Activated T-helper 9 cell treated with anti-CD3 and anti-CD28 coated beads, Interleukin-2, amount 50 U/mL, for 16 hours (primary cell): ENCODE measurements at places on chromosomes 2 and 18.

- no peak for DNase-seq
These were observed 124.7 kb downstream of the RAPGEF4 start for GRCh38 chr2:172860336-172860707.

DNA sequence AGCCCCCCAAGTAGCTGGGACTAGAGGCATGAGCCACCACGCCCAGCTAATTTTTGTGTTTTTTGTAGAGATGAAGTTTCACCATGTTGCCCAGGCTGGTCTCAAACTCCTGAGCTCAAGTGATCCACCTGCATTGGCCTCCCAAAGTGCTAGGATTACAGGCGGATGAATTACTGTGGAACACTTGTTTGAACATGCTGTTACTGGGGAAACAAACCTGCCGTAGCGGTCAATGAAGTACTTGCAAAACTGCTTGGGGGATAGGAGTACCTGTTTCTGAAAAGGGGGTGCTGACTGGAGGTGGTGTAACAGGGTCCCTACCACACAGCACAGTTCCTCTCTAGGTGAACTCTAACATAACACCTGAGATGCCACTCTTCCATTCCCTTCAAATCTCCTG lies 5.9 kb upstream of the IMPACT start:
- DNase-seq, result no peak

GRCh38 chr2:217517402-217517801 lies 485.4 kb downstream of the TNS1 start:
- no peak for DNase-seq

DNA sequence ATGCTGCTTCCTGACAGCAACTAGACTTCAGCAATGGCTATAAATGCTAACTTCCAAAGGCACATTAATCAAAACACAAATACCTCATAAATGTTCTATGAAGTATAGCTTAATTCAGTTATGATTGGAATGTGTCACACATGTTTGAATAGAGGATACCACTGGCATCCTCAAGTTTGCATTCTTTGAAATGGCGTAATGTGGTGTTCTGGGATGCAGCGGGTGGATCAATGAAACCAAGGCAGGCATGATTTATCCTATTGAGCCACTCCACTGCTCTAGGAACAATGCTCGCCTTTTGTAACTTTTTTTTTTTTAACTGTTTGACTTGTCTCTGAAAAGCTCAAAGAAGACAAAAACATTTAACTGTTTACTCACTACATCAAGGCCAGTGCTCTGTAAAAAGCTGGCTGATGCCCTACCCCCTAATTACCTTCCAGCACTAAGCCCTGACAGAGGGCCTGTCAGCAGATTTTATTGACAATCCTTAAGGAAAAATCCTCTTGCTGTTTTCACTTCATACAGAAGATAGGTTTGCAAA lies 278.8 kb upstream of the SESTD1 start:
- no peak for DNase-seq

- DNase-seq, result no peak
These were observed 88.0 kb downstream of the AQP4 start for GRCh38 chr18:26777351-26778053.

DNA sequence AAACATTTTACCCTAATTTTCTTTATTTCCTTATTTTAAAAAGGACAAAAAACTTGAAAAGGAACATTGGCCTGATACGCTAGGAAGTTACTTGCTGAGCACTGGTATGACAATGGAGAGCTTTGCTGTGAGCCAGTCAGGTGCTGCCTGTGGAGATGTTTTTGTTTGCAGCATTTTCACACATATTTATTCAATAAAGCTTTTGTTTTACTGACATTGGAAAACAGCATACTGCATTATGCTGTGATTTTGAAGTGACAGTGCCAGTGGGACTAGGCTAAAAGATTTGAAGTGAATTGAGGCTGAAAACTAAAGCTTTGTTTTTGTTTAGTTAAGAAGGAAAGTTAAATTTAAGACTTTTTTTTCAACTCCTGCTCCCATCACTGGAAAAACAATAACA lies 470.7 kb upstream of the ZEB2 start:
- DNase-seq, result no peak

DNA sequence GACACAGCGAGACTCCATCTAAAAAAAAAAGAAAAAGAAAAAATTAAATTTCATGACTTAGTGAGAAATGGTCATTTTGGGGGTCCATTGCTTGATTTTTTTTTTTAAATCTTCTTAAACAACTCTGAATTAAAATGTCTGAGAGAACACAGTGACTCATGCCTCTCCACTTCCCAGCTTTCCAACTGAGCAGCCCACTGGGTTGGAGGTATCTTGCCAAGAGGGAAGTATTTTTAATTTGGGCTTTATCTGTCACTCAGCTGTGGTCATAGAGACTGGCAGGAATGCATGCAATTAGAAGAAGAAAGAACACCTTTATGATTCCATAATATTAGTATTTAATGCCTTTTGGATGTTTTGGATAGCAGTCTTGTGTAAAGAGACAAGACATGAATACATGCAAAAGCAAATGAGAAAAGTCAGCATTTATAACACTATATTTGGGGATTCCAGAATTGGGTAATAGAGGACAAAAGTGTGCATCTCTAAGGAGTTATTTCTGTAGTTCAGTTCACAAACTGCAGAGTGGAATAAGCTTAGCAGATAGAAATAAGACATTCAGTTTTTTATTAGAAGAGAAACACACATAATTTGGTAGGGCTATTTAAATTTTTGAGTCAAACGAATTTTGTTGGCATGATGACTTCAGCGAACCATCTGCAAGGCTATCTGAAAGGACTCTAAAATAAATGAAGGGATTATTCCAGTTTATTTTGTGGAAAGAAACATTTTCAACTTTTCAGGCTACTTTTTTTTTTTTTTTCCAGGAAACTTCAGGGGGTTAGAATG lies 254.8 kb downstream of the TGIF1 start:
- DNase-seq, result no peak
